ENCODE measurements at places on chromosomes 4 and X.
A peak's percentile ranks its signal among the peaks of the same experiment; 100 is the strongest.

- no peak for DNase-seq
These were observed 2.3 kb downstream of the LRBA start for GRCh38 chr4:151012820-151013219.

DNA sequence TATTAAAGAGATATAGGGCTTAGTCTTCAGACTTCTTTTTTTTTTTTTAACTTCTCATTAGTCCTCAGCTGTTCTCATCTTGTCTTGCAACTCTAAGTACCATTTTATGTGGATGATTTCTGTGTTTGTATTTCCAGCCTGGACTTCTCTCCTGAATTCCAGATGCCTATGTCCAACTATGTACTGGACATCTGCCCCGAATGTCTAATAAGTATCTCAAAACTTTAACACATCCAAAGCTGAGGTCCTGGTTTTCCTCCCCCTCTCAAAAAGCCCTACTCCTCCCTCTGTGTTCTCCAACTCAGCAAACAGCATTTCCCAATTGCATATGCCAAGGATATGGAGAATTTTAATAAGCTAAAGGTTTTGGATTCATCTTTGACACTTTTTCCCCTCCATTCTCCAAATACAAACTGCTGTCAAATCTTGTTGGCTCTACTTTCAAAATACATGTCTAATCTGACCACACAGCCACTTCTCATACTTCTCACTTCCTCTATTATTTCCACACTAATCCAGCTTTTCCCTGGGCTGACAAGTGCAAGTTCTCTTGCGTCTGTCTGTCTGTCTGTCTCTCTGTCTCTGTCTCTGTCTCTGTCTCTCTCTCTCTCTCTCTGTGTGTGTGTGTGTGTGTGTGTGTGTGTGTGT is 79.8 kb downstream of the CLCN5 start:
- DNase-seq, result no peak

DNA sequence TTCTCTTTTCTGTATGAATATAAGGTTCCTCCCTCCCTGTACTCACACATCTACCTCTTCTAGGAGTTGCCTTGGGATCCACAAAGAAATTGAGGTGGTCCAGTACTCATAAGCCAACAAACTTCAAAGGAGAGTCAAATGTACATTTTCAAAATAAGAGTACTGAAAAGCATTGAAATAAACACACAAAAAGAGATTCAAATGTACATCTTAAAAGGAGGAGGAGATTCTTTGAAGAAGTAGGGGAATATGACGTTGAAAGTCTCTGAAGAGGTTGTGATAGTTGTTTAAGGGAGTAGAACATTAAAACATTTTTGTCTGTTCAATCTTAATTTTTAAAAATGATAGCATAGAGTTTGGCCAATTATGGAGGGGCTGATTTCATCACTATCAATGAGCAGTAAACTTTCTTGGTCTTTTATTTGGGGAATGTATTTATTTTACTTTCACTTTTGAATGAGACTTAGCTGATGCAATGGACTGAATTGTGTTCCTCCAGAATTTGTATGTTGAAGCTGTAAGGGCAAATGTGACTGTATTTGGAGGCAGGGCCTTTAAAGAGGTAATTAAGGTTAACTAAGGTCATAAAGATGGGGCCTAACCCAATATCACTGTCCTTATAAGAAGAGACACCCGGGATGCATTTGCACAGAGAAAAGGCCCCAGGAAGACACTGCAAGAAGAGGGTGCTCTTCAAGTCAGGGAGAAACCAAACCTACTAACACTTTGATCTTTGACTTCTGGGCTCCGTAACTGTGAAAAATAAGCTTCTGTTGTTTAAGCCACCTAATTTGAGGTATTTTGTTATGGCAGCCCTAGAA is 226.3 kb upstream of the PGRMC2 start:
- peak; percentile 81 for DNase-seq

DNA sequence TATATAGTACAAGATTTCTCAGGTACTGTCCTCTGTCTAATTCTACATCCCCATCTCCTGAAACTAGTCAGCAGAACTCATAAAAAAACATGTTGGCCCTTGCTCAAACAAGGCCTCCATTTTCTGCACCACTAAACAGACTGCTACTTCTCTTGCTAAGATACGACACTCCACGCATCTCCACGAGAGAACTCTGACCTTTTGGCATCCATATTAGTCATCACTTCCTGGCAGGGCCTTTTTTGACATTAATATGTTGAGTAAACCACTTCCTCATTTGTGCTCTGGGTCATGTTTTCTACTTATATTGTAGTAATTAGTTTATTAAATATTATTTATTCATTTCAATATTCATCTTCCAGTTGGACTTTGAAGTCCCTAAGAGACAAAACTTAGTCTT is 65.6 kb downstream of the DCAF8L1 start:
- peak; percentile 13 for DNase-seq

DNA sequence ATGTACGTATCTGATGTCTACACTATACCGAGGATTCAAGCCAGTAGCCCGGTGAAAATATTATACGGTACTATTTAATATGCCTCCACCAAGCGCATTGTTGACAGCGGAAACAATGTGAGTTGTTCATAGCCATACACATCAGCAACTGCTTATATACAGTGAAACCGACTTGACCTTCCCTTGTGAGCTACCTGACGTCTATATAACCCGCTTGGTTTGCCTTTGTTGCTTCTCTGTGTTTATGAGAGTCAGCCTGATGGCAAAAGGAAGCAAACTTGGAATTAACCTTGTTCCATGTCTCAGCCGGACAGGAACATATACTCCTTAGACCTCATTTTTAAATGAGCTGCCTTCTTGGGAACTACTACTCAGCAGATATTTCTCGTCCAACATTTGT is 211.8 kb downstream of the DCTD start:
- DNase-seq, result no peak

DNA sequence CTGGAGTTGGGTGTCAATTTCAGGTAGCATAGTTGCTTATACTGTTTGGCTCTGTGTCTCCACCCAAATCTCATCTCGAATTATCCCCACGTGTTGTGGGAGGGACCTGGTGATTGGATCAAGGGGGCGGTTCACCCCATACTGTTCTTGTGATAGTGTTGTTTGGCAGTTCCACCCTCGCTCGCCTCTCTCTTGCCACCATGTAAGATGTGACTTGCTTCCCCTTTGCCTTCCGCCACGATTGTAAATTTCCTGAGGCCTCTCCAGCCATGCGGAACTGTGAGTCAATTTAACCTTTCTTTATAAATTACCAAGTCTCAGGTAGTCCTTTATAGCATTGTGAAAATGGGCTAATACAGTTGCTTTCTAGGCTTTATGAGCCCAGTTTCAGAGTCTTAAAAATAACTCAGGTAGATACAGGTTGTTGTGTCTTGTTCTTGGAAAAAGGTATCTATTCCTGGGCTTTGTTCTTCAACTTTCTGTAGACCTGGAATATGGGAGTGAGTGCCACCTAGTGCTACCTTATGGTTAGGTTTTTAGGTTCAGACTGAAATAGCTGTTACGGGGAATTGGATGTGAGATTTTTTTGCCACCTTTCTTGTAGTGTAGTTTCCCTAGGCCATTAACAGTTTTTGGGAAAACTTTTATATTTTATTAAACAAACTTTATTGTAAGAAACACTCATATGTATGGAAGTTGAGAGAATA is 15.6 kb downstream of the PGK1 start:
- DNase-seq, result no peak

GRCh38 chrX:48459483-48459882 is 10.6 kb downstream of the SLC38A5 start:
- no peak for DNase-seq

GRCh38 chrX:69152417-69152841 is 12.8 kb downstream of the PJA1 start:
- peak; percentile 40 for DNase-seq

- DNase-seq, result peak; percentile 46
These were observed 41.1 kb upstream of the ACSL4 start for GRCh38 chrX:109774136-109774535.

GRCh38 chr4:15542760-15543159 is 73.1 kb downstream of the CC2D2A start:
- no peak for DNase-seq

- DNase-seq, result no peak
These were observed 101.1 kb downstream of the PHOX2B start for GRCh38 chr4:41647383-41647782.

DNA sequence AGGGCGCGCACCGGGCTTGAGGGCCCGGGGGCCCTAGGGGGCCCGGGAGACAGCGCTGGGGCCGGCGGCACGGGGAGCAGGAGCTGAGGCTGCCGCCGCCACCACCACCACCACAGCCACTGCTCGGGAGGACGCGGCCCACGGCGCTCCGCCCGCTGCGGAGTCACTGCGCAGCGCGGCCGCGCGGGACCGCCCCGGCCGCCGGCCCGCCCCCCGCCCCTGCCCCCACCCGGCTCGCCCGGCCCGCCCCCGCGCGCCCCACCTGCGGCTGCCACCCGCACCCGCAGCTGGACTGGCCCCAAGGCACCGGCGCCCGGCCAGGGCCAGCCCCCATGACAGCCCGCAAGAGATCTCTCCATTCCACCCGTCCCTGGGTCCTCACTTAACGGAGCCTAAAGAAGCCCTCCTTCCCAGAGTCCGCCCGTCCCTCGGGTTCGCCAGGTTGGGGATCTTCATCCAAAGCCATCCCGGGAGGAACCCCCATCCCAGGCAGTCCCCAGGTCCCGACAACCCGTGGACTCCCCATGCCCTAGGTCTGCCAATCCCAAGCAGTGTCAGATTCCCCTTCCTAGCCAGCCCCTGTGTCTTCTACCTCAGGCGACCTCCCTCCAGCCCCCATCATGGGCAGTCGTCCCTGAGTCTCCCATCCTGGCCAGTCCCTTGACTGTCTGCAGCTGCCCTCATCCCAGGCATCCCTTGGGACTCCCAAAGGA is 40.0 kb upstream of the IQSEC2 start:
- no peak for DNase-seq

DNA sequence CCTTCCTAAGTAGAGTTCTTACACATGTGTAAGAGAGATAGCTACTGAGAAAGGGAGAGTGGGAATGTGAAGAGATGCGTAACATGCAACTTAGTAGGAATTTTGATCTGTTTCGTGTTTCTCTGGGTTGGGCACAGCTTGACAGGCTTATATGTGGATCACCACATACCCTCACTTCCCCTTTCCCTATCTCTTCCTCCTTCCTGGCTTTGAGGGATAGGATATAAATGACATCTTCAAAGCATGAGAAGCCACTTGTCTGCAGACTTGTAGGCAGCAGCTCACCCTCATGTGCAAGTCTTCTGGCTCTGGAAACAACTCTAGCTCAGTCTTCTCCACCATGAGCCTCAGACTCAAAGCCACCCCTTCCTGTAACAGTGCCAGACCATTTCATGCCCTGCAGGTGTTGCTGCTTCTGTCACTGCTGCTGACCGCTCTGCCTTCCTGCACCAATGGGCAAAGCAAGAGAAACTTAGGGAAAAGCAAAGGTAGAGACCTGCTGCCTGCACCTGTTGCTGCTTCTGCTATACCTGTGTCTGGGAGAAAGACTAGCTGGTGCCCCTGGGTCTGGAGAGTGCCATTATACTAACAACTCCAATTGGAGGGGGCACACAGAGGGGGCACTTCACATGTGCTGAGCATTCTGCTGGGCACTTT is 5.4 kb upstream of the PF4V1 start:
- no peak for DNase-seq

- no peak for DNase-seq
These were observed 94.4 kb upstream of the HPGD start for GRCh38 chr4:174616661-174617060.

- DNase-seq, result no peak
These were observed 335.5 kb downstream of the IL15 start for GRCh38 chr4:141971869-141972268.

DNA sequence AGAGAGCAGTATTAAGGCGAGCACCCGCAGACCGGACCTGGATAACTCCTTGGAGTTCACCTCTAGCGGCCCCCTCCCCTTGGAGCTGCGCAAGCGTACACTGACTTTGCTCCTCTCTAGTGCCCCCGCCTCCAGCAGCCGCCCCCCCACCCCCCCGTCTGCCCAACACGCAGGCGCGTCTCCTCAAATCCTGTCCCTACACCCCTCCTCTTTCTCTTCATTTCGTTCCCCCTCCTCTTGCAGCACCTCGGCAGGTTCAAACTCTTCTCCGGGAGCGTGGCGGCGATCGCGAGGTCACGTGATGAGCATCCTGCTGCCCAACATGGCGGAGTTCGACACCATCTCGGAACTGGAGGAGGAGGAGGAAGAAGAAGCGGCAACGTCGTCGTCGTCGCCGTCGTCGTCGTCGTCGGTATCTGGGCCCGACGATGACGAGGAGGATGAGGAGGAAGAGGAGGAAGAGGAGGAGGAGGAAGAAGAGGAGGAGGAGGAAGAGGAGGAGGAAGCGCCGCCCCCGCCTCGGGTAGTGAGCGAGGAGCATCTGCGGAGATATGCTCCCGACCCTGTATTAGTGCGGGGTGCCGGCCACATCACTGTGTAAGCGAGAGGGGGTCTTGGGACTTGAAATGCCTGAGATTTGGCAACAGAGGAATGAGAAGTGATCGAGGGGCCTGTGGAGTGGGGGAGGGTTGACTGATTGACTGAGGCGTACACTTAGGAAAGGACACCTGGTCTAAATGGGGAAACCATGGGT is at the start of gene CHIC1:
Gene CHIC1, plus strand, starts transcription at position 214 of the 754 bp plus-strand sequence. Its CDS starts 88 bp downstream, at position 302.
- peak; percentile 66 for DNase-seq

GRCh38 chr4:151485541-151486131 is 76.7 kb downstream of the FHIP1A start:
- DNase-seq, result peak; percentile 6

DNA sequence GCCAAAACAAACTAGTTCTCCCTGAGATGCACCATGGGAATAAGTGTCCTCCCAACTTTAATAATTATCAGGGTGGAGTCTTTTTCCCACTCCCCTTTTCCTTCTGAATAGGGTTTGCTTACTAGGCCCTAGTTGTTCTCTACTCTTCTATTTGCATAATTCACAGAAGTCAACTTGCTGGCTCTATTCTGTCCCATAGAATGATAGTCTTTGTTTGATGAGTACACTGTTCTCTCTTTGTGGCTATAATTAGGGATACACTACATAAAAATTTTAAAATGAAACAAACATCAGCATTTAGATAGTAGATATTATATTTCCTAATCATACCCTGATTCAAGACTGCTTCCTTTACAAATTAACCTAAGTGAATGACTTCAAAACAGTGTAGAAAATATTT is 10.3 kb downstream of the PDHA2 start:
- DNase-seq, result no peak

GRCh38 chrX:139086246-139086645 is 374.7 kb upstream of the FGF13 start:
- no peak for DNase-seq

GRCh38 chrX:154449618-154450017 is 5.7 kb downstream of the FAM50A start:
- no peak for DNase-seq

GRCh38 chrX:123960956-123961267 is 594 bp upstream of the STAG2 start:
- DNase-seq, result no peak

- DNase-seq, result peak; percentile 25
These were observed 58.2 kb downstream of the WDR17 start for GRCh38 chr4:176123710-176124407.
